Stimulated activated CD4-positive, alpha-beta T cell treated with anti-CD3 and anti-CD28 coated beads, Interleukin-1b, Interleukin-23, amount 100 ng/mL, for 1 hour (primary cell): ENCODE measurements at places on chromosomes 13 and 19.
A peak's percentile ranks its signal among the peaks of the same experiment; 100 is the strongest.

- DNase-seq, result peak; percentile 54
Measured at GRCh38 chr19:38263689-38264485, 486 bp upstream of the SPINT2 start.

DNA sequence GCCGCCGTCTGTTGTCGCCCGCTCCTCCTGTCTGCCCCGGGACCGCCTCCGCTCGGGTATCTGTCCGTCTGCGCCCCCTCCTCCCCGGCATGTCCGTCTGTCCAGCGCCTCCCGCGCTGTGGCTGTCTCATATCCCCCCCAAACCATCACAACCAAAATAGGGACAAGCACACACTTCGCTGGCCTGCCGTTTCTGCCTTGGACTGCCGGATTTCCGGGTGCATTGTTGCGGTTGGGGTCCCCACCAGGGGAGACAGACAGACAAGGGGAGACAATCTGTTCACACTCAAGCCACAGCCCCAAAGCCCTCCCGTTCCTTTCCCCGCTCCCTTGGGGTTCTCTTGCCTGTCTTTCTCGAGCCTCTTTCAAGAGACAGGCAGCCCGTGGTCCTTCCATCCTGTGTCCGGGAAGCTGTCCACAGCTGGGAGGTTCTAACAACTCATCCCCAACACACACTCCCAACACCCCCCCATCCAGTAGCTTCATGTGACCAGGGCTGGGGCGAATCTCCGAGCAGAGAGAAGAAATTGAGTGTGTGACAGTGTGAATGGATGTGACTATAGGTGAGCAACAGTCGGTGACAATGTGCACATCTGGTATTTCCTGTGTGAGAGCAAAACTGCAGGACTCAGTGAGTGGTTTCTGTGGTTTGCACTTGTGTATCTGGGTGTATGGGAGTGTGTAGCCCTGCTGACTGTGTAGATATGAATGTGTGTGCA is 16.5 kb upstream of the FOSB start:
- peak; percentile 11 for DNase-seq

GRCh38 chr13:83214452-83214851 is 667.8 kb downstream of the SLITRK1 start:
- DNase-seq, result no peak

DNA sequence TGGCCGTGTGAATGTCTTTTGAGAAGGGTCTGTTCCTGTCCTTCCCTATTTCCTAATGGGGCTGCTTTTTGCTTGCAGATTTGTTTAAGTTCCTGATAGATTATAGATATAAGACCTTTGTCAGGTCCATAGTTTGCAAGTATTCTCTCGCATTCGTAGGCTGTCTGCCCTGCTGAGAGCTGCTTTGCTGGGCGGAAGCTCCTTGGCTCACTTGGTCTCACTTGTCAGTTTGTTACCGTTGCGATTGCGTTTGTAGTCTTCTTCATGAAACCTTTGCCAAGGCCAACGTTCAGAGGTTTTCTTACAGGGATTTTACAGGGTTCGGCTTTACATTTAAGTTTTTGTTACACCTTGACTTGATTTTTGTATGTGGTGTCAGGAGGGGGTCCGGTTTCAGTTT is 44.0 kb upstream of the TFDP1 start:
- DNase-seq, result no peak

GRCh38 chr19:5074830-5075394 is 106.0 kb downstream of the KDM4B start:
- no peak for DNase-seq

GRCh38 chr19:23241419-23241818 is 8.8 kb downstream of the ZNF724 start:
- DNase-seq, result no peak

DNA sequence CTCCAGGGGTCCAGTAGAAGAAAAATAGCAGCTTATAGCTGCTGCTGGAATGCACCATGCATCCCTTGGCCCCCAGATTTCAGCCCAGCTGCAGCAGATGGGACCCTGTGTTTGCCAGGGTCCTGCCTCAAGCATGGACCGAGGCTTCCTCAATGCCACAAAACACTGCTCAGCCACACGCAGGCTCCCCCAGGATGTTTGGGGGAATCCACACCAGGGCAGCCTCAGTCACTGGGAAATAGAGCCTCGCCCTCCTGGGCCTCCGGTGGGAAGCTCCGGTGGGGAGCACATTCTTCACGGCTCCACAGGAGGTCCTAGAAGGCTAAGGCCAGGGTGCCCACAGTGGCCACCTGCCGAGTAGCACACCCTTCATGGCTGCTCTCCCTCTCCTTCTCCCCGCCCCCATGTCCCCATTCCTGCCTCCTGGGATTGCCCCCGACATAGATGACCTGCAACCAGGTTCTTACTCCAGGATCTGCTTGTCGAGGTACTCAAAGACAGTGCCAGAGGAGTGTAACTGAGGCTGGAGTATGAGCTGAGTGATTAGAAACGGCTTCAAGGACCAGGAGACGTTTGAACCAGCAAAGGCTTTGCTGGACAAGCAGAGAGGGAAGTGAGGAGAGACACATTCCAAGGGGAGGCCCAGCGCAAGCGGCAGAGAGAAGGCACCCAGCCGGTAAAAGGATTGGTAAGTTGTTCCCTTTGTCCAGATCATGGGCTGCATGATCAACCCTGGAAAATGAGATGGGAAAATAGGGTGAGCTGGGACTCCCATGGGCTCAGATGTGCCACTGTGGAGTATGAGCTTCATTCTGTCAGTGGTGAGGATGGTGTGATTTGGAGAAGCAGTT is 110.7 kb upstream of the UQCRFS1 start:
- no peak for DNase-seq

DNA sequence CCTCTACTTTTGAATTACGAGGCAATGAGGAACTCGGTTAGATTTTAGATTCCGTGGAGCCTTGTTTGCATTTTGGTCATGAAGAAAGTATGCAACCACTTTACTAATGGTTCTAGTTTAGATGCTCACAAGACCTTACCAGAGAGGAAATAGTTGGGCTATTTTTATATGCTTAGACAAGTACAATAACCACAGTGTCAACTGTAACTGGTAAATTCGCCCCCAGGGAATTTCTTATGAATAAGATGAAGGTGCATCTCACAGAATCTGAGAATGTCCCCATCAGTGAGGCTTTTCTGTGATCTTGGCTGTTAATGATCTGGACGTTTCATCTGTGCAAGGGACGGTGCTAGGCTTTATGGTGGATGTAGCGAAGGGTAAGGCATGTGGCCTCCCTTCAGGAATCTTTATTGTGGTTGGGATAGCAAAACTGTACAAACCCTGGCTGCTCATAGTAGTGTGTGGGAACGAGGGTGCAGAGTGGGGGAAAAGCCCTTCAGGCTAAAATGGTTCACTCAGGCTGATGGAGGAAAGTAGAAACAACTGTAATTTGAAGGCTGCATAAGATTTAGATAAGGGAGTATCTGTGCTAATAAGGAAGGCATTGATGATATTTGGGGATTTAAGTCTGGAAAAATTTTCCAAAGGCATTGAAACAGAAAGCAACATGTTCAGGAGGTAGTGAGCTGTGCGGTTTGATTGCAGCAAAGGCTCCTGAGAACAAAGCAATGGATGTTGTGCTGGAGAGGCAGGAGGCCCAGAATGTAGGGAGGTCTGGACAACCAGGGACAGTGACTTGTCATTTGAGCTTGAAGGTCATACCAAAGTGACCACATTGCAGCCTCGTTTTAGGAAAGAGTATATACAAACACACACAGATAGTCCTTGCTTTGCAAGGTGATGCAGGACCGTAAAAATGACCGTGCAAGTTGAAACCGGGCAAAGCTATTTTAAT is 28.4 kb downstream of the UBAC2 start:
- no peak for DNase-seq

DNA sequence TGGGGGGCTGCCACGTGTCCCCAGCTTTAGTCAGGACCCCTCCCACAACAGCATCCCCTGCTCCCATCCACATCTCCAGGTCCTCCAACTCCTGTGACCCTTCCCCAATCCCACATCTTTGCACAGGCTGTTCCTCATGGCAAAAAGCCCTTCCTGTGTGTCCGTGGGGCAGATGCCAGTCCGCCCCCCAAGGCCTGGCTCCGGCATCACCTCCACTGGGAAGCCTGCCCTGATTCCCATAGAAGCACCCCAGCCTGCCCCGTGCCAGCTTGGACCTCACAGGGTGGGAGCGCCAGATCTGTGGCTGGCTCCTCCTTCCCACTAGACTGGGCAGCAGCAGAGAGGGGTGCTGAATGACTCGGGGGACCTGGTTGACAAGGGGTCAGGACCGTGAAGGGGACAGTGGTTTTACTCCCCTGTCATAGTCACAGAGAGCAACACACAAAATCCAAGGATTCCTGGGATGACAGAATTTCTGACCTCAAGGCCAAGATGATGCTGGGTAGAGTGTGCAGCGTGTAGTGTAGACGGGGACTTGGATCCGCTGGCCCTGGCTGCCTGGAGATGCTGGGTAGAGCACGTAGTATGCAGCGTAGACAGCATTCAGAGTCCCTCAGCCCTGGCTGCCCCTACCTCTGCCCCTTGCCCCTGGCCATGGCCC is 13.3 kb downstream of the KLF2 start:
- no peak for DNase-seq

DNA sequence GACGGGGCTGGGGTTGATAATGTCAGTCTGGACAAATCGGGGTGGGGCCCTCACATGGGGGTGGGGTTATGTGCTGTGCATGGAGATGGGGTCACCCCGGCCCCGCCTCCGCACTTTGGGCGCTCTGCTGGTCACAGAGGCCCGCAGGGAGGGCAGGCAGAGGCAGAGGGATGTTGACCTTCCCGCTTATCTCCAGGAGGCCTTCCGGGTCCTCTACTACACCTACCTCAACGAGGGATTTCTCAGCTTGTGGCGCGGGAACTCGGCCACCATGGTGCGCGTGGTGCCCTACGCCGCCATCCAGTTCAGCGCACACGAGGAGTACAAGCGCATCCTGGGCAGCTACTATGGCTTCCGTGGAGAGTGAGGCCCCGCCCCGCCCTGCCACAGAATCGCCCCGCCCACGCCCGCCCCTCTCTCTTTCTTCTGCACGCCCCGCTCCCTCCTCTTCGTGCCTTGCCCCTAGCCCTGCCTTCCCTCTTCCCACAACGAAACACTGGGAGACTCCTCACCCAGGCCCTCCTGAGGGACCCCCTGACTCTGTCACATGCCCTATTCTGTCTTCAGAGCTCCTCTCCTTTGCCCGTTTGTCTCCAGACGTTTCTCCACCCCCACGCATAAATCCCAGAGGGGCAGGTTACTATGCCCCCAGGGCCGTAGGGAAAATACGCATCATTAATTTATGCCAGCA is 32.8 kb downstream of the TMEM161A start:
- DNase-seq, result no peak

GRCh38 chr13:97226788-97227627 is 4.9 kb downstream of the MBNL2 start:
- no peak for DNase-seq

DNA sequence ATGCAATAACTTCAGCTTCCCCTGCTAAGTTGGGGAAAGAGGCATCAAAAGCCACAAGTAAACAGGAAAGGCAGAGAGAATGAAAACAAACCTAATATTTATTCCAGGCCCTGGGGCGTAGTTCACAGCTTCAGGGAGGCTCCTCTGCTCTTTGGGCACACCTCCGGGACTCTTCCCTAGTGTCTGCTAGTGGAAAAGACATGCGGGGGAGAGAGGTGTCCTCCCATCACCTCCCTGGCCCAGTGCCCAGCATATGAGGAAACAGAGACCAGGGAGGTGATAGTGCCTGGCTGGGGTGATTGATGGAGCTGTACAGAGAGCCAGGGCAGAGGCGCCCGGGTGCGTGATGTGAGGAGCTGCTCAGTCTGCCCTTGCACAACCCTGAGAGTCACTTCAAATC is 71.0 kb downstream of the RASL11A start:
- no peak for DNase-seq

DNA sequence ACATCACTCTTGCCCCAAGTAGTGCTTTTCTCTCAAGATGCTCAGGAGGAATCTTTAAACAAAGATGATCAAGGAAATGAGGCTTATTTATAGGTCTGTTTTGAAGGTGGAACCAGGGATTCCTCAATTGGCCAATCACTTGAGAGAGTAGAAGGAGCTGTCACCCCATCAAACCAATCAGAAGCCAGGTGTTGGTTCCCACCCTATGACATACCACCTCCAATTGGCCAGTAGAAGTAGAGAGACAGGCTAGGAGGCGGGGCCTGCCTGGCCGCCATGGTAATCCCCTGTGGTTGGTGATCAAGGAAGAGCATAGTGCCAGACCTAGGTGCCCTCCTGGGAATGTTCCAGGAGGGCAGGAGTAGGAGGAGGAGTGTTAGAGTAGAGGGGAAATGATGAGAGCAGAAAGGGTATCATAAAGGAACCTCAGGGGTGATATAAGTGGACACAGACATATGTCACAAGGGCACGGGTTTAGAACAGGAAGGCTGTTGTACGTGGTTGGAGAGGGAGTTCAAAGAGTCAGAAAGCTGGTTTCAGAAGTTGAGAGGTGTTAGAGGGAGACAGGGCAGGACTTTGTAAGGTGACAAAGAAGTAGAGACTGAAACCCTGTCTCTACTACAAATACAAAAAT is 10.5 kb downstream of the PMIS2 start:
- DNase-seq, result no peak

DNA sequence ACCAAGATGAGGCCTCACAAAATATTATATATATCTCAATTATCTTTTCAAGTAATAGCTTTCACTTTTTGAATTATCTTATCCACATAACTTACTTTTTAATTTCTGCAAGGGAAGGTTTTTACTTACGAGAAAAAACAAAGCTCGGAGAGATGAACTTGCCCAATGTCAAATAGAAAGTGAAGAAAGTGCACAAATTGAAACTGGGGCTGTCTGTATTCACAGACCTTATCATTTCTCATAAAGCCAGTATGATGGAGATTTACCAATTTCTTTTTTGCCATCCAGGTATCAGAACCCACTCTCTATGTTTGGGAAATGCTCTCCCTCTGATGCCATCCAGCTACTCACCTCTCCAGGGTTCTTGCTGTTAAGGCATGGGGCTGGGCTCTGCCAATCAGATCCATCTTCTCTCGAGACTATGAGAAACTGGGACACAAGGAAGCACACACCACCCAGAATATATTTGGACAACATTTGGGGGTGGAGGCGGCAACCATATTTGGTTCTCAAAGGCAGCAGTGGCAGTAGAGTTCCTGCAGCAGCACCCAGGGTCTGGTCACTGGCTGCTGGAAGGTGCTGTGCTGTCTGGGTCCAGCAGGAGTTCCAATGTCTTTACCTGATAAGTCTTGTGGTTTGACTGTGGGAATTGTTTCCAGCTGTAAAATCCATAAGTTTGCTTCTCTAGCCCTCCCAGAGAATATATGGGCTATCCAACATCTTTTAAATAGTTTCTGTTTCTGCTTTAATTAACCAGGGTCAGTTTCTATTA is 45.8 kb upstream of the SCEL start:
- no peak for DNase-seq

DNA sequence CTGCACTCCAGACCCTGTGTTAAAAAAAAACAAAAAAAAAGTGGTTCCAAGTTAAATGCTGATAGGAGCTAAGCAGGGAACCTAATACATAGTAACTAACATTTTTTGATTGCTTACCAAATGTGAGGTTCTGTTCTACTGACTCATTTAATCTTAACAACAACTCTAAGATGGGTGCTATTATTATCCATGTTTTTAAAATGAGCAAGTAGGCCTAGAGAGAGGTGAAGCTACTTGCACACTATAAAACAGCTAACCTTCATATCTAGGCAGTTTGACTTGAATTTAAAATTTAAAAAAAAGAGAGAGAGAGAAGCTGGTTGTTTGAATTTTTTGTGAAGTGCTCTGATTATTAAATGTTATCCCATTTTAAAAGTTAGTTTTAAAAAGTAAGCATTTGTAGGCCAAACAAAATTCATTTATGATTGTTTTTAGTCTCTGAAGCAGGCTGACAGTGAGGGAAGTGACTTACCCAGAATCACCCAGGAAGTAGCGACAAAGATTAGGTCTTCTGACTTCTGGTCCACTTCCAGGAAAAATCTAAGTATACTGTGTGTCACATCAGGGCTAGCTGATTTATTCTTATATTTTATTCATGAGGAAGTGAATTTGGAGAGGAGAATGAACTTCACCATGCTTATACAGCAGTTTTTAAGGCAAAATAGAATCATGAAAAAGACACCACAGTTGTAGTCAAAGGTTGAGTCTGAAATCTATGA is 2.4 kb downstream of the SIGLECL1 start:
- DNase-seq, result no peak
